ENCODE measurements at places on chromosomes 4 and X.

DNA sequence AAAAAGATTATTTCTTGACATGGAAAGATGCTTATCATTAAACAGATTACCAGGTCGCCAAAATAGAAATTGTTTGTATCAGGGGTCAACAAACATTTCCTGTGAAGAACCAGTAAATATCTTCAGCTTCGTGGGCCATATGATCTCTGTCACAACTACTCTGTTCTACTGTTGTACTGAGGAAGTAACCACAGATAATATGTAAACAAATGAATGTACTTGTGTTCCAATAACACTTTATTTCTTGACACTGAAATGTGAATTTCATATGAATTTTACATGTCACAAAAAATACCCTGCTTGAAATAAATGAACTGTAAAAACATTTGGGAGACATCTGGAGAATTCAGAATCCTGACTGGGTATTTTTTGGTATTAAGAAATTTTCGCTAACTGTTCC lies 4.7 kb upstream of the FHL1 start:
- no peak for DNase-seq

GRCh38 chr4:110898290-110898689 lies 275.4 kb upstream of the PITX2 start:
- no peak for DNase-seq

DNA sequence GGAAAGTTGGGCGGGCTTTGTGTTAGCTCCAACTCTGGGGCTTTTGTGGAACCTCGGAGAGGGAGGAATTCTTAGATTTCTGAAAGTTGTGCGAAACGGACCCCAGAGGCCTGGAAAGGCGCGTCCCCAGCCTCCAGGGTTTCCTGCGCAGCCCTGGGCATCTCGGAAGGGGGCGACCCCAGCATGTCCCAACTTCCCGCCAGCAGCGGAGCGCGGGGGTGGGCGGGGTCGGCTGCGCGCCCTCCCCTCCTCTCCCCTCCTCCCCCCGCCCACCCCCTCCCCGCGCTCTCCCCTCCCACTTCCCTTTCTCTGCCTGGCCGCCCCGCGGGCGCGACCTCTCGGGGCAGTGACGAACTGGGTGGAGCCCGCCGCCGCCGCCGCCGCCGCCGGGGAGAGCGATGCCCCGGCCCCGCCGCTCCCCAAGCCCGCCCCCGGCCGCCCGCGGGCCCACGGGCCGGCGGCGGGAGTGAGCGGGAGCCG lies 16.8 kb downstream of the PTTG2 start:
- peak; percentile 86 for DNase-seq

DNA sequence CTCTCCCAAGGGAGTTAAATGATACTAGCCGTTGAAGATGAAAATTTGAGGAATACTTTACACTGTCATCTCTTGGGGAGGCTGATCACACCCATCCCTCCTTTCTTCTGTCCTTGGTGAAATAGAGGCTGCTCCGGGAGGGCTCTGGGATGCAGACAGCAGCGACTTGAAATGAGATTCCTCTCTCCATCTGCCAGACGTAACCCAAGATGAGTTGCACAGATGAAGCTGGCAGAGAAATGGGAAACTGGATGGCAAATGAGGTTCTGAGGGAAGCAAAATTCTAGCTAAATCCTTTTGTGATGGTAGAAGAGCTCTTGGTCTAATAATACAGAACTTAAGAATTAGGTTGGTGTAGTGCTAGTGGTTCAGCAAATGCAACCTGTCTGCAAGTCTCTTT lies 201.4 kb downstream of the AASDH start:
- DNase-seq, result no peak
